ENCODE measurements at places on chromosomes 11 and 22. TPM values are rescaled to one million over a fixed set of nuclear protein-coding genes. Genes with fewer than 3 reads are reported as not detected.
A peak's percentile ranks its signal among the peaks of the same experiment; 100 is the strongest.

DNA sequence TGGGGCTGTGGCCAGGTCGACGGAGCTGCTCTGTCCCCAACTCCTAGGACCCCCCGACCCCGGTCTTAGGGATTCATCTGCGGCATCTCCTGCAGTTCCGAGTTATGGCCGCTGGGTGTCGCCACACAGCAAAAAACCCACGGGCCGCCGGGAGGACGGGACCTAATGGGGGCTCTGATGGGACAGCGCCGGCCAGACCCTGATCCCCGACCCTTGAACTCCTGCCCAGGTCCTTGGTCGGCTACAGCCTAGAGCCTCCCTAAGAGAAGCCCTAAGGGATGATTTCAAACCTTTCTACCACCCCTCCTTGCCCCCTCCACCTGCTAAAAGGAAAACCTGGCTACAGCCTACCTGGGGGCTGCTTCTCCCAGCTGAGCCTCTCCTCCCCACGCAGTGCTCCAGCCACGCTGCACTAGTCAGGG lies 30.8 kb upstream of the LRRC10B start:
- H3K4me1 ChIP-seq: peaks cover 27% of the 10 kb centered on the region
- H3K4me3 ChIP-seq: no peak overlapping the region
- no peaks in the 10 kb centered on the region for H3K36me3 ChIP-seq
- peaks cover 22% of the 10 kb centered on the region for H3K27me3 ChIP-seq

- peaks cover 3% of the 10 kb centered on the region for H3K36me3 ChIP-seq
- H3K27me3 ChIP-seq: no peaks in the 10 kb centered on the region
- peak; percentile 46 for DNase-seq
- no peak overlapping the region for H3K4me3 ChIP-seq
- peaks cover 16% of the 10 kb centered on the region for H3K4me1 ChIP-seq
Measured at GRCh38 chr22:31829505-31829904, 75.7 kb downstream of the DEPDC5 start.

CHRDL2 gene
- not detected for total RNA-seq

ESAM gene
- total RNA-seq: 1.2 TPM

DNA sequence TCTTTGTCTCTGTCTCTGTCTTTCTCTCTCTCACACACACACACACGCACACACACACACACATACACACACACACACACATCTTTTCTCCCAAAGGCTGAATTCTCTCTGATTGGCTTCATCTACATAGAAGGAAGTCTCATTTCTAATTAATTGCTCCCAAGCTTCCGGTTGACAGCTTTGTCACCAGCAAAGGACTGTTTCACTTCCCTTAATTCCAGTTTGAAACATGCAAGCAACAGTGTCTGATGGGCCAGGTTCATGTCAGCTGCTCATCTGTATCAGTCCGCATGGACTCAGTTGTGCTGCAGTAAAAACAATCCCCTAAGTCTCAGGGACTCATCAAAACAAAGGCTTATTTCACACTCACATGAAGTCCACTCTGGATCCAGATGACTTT lies 16.2 kb upstream of the PVALB start:
- DNase-seq: no peak
- peaks cover 1% of the 10 kb centered on the region for H3K27me3 ChIP-seq
- H3K27ac ChIP-seq: no peak overlapping the region

DNA sequence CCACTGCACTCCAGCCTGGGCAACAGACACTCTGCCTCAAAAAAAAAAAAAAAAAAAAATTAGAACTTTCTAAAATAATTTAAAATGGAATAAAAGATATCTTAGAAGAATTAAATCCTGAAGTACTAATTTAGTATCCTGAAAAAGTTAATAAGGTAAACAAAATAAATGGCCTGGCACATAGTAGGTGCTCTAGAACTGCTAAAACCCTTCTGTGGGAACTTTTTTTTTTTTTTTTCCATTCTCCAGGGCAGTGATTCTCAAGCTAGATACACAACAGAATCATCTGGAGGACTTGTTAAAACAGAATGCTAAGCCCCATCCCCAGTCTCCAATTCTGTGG lies 65.3 kb downstream of the MAML2 start:
- H3K4me1 ChIP-seq: 0 out of 2 replicates have a peak, but pooled peaks cover 13% of the 10 kb centered on the region
- H3K36me3 ChIP-seq: peaks cover 4% of the 10 kb centered on the region
- no peak overlapping the region for H3K4me3 ChIP-seq
- no peaks in the 10 kb centered on the region for H3K27me3 ChIP-seq
- H3K27ac ChIP-seq: no peak overlapping the region

DNA sequence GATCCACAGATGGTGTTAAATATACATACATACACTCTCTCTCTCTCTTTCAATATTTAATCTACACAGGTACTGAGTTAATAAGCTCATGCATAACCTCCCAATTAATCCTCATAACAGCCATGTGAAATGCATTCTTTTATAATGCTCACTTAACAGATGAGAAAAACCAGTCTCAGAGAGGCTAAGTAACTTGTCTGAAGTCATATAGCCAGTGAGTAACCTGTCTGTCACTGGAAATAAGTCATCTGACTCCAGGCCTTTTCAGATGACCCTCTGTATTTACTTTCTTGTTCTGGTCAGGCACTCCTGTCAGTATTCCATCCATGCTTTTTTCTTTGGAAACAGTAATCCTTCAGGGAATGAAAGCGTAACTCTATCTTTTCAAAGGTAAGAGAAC lies 594.0 kb upstream of the TENM4 start:
- H3K36me3 ChIP-seq: no peaks in the 10 kb centered on the region
- H3K4me3 ChIP-seq: no peak overlapping the region
- DNase-seq: no peak

SLC17A6 gene
- not detected for total RNA-seq

GGTLC2 gene
- not detected for total RNA-seq

GRCh38 chr11:63146581-63146980 lies 2.6 kb upstream of the SLC22A24 start:
- H3K36me3 ChIP-seq: no peaks in the 10 kb centered on the region
- H3K27me3 ChIP-seq: 0 out of 3 replicates have a peak, but pooled peaks cover 3% of the 10 kb centered on the region
- DNase-seq: no peak
- H3K27ac ChIP-seq: no peak overlapping the region
- H3K4me3 ChIP-seq: no peak overlapping the region

DNA sequence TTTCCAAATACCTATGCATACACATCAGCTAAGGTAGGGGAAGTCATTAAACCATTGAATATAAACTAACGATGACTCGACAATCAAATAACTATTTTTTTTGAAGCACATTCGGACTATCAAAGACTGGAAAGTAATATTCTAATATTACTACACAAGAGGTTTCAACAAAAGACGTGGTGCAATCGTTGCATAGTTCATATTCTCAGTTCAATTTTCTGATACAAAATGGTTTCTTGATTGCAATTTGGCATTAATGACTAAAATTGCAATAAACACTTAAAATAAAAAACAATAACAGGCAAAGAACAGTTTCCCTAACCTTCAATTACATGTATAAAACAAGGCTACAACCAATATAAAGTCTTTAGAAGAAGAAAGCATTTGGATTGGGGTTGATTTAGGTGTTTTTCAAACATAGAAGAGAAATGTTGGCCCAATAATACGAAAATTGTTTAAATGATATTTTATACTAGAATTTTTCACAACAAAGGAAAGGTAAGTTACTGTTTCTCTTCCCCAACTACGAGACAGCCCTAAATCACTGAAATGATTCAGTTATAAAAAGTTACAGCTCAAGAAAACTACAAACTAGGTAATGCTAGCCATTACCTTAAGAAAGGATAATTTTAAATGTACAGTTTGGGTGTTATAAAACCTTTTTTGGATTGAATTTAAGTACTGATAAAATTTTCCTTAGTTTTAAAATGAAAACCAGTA lies 17.6 kb downstream of the BLID start:
- no peaks in the 10 kb centered on the region for H3K4me1 ChIP-seq
- DNase-seq: no peak
- H3K27me3 ChIP-seq: no peaks in the 10 kb centered on the region
- no peak overlapping the region for H3K27ac ChIP-seq
- H3K4me3 ChIP-seq: no peak overlapping the region
- H3K36me3 ChIP-seq: no peaks in the 10 kb centered on the region

- H3K36me3 ChIP-seq: no peaks in the 10 kb centered on the region
- H3K27me3 ChIP-seq: no peaks in the 10 kb centered on the region
- no peak for DNase-seq
- 0 out of 2 replicates have a peak, but pooled peaks cover 7% of the 10 kb centered on the region for H3K4me1 ChIP-seq
- no peak overlapping the region for H3K4me3 ChIP-seq
Measured at GRCh38 chr11:130848361-130849214, 67.7 kb downstream of the SNX19 start.

PLAAT4 gene
- total RNA-seq: 1.00 TPM

GRCh38 chr11:2701230-2701629 lies 1.4 kb upstream of the KCNQ1OT1 start:
- peaks cover 43% of the 10 kb centered on the region for H3K4me1 ChIP-seq
- peaks cover 6% of the 10 kb centered on the region for H3K27me3 ChIP-seq
- DNase-seq: peak; percentile 43

DKK3 gene
- 0.09 TPM for total RNA-seq

OR5AS1 gene
- total RNA-seq: not detected

DNA sequence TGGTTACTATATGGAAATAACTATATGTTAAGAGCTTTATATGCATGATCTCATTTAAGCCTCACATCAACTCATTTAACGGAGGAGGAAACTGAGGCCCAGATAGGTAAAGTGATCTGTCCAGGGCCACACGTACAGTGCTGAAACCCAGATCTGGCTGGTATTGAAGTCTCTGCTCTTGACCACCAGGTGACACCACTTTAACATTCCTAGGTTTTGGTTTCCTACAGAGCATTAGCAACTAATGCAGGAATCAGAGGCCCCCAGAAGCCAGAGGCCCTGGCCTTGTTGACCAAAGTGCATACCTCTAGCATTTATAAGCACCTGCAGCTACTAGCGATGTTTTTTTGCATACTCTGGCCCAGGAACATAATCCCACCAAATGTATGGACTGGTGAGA lies 12.9 kb upstream of the LIMK2 start:
- H3K4me3 ChIP-seq: no peak overlapping the region
- H3K36me3 ChIP-seq: peaks cover 12% of the 10 kb centered on the region
- H3K4me1 ChIP-seq: peaks cover 8% of the 10 kb centered on the region
- H3K27ac ChIP-seq: peak overlapping the region; percentile 9
- DNase-seq: peak; percentile 50

- H3K4me1 ChIP-seq: peaks cover 12% of the 10 kb centered on the region
- no peaks in the 10 kb centered on the region for H3K27me3 ChIP-seq
- no peak overlapping the region for H3K4me3 ChIP-seq
- no peak overlapping the region for H3K27ac ChIP-seq
Measured at GRCh38 chr11:47886096-47886495, 37.9 kb upstream of the NUP160 start.

ACRV1 gene
- not detected for total RNA-seq

GRAP2 gene
- total RNA-seq: not detected

GRCh38 chr22:30279046-30279788 lies 10.1 kb downstream of the CASTOR1 start:
- H3K27ac ChIP-seq: no peak overlapping the region
- H3K4me3 ChIP-seq: no peak overlapping the region
- H3K27me3 ChIP-seq: peaks cover 22% of the 10 kb centered on the region
- DNase-seq: no peak
- H3K36me3 ChIP-seq: no peaks in the 10 kb centered on the region

DEPDC7 gene
- 33.3 TPM for total RNA-seq

DSCAML1 gene
- 0.14 TPM for total RNA-seq
